ENCODE measurements at places on chromosomes 3 and 15.

GRCh38 chr3:136106101-136106500, 90.0 kb downstream of the MSL2 start:
- DNase-seq, result no peak

GRCh38 chr3:186930143-186930640, at the start of gene ST6GAL1:
Gene ST6GAL1, plus strand, starts transcription at chr3:186930526. Its CDS starts 112,178 bp downstream, at chr3:187042704.
- DNase-seq, result peak; percentile 56

DNA sequence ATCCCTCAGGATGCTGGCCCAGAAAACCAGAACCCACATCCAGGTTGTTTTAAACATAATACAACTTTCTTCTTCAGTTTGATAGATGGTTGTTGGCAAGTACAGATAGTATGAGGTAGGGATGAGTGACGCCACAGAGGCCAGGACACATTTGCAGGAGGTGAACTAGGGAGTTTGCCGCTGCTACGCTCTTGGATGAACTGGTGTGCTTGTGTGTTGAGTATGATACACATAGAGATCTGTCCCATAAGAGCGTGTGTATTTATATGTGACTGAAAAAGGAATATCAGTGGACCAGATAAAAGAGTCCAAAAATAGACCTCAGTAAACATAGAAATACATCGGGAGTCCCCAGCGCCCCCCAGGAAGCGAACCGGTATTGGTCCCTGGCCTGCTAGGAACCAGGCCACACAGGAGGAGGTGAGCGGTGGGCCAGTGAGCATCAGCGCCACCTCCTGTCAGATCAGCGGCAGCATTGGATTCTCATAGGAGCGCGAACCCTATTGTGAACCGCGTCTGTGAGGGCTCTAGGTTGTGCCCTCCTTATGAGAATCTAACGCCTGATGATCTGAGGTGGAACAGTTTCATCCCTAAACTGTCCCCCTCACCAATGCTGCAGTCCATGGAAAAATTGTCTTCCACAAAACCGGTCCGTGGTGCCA, 98.1 kb downstream of the LRRK1 start:
- DNase-seq, result no peak

- peak; percentile 1 for DNase-seq
Observed at GRCh38 chr15:25690673-25691543, 172.2 kb downstream of the ATP10A start.

GRCh38 chr3:9032231-9032777, 69.0 kb upstream of the RAD18 start:
- no peak for DNase-seq

- peak; percentile 43 for DNase-seq
Observed at GRCh38 chr3:160106905-160107861, 118.0 kb upstream of the C3orf80 start.

GRCh38 chr3:129025108-129025507, 24.0 kb downstream of the EFCC1 start:
- no peak for DNase-seq

DNA sequence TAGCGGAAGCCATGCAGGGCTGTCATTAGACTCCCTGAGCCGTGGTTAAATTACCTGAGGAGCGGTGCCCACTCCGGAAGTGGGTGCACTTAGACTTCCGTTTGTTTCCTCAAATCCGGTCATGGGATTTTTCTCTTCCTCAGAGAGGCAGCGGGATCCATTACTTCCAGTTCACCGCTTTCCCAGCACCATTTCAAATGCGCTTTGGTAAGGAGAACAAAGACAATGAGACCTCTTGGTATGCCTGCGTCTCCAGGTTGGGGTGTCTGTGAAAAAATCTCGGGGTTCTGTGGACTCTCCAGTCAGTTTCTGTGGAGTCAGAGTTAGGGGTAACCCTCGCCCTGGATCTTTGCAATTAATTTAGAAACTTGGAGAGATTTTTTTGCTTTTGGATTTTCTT, 132.3 kb upstream of the PTPRG start:
- no peak for DNase-seq

- no peak for DNase-seq
Observed at GRCh38 chr3:45112939-45113338, 33.2 kb downstream of the CDCP1 start.
